Colonic mucosa (tissue), 4 donors: ENCODE measurements at places on chromosomes 5 and 9. TPM values are rescaled to one million over a fixed set of nuclear protein-coding genes. Genes with fewer than 3 reads are reported as not detected.

- no peak for DNase-seq
Measured at GRCh38 chr5:14009575-14009974, 65.1 kb upstream of the DNAH5 start.

DNA sequence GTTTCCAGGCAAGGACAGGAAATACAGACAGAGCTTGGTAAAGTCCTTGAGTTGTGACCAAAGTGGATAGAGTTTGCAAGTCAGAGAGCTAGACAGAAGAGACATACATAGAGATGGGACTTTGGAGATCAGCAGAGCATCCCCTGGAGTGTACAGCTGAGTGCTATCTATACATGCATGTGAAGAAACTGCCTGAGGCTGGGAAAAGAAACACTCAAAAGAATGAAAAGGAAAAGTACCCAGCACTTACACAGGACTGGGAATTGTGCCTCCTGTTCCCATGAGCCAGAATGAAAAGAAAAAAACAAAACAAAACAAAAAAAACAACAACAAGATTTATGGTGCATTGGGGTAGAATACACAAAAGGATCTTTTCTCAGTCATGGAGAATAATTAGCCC, 606.4 kb downstream of the ZNF608 start:
- no peak for DNase-seq

- DNase-seq: no peak
Measured at GRCh38 chr9:95807326-95807947, 68.1 kb upstream of the ERCC6L2 start.

DNA sequence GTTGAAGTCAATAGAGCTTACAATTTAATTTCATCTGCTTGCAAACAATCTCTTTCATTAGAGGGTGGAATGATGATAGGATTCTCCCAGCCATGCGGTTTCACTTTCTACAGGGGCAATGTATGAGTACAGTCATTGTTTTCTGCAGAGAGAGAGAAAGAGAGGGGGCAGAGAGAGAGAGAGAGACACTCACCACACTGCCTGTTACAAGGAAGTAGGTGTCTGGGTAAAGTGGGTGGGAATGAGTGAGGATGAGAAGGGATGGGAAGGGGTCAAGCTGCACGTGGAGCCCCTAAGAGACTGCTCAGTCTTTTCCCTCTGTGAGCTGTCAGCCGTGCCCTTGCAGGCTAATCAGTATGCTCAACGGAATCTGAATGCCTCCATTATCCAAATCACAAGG, 454.3 kb downstream of the KDM4C start:
- no peak for DNase-seq

- DNase-seq: no peak
Measured at GRCh38 chr5:59093329-59093728, 510.5 kb downstream of the RAB3C start.

GRCh38 chr5:123719004-123719403, 207.0 kb downstream of the CSNK1G3 start:
- no peak for DNase-seq

DNA sequence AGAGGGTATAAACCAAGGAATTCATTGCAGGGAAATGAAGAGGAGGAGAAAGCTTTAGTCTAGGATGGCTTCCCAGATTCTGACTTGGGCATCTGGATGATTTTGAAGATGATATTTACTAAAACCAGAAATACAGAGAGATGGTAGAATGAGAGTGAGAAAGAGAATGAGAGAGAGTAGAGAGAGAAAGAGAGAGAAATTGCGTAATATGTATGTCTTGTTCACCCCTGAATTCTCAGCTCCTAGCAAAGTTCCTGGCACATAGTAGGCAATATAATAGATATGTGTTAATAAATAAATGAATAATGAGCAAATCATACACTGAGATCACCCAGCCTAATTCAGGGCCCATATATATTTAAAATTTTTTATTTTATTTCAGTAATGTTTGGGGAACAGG, 1089.5 kb upstream of the DMAC1 start:
- no peak for DNase-seq

DNA sequence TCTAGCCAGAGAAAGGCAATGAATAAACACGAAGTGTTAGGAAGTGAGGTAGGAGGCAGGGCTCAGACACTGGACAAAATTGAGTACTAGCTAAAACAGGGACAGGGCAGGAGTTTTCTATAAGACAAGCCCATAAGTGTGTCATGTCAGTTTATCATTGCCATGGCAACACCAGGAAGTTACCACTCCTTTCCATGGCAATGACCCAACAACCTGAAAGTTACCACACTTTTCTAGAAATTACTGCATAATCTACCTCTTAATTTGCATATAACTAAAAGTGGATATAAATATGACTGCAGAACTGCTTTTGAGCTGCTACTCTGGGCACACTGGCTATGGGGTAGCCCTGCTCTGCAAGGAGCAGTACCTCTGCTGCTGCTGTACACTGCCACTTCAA, 442.5 kb upstream of the COX7C start:
- DNase-seq: no peak

GRCh38 chr9:7479300-7479699, 320.3 kb downstream of the DMAC1 start:
- no peak for DNase-seq

GRCh38 chr5:39758426-39758825, 333.6 kb upstream of the DAB2 start:
- DNase-seq: no peak

Gene FGF10
- total RNA-seq: 0.27 TPM

Gene GGTA1
- 4.2 TPM for total RNA-seq

Gene SHISAL2B
- total RNA-seq: not detected

Gene TRMO
- total RNA-seq: 10.2 TPM
